ENCODE measurements at places on chromosomes 3 and 15.

- no peak for DNase-seq
Observed at GRCh38 chr3:195282961-195283360, 12.0 kb upstream of the XXYLT1 start.

- DNase-seq = peak; percentile 80
Observed at GRCh38 chr3:77475507-77475906, 435.6 kb downstream of the ROBO2 start.

DNA sequence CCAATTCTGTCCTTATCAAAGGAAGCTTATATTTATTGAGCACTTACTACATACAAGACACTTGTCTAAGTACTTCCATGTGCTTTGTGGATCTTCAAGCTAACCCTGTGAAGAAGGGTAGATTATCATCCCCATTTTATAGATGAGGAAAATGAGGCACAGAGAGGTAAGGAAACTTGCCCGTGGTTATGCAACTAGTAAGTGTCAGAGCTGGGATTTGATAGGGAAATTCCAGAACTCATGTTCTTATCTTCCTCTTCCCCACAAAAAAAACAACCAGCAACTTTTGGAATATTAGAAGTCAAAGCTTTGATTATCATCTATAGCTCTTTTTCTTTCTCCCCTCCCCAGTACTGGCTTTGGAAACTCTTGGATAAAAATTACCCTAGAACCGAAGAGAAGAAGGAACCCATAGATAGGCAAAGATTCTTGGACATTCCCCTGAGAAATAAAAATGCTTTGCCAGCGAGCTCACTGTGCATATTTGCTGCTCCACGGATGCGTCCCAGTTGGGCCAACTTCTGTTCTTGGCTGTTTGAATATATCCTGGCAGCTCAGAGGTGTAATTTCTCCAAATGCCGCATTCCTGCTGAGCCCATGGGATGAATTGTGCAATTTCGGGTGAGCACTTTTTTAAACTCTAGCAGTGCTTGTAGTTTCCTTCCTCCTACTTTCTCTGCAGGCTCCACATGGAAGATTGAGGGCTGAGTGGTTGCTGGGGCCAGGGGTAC, 591.5 kb upstream of the CFAP20DC start:
- DNase-seq = no peak

DNA sequence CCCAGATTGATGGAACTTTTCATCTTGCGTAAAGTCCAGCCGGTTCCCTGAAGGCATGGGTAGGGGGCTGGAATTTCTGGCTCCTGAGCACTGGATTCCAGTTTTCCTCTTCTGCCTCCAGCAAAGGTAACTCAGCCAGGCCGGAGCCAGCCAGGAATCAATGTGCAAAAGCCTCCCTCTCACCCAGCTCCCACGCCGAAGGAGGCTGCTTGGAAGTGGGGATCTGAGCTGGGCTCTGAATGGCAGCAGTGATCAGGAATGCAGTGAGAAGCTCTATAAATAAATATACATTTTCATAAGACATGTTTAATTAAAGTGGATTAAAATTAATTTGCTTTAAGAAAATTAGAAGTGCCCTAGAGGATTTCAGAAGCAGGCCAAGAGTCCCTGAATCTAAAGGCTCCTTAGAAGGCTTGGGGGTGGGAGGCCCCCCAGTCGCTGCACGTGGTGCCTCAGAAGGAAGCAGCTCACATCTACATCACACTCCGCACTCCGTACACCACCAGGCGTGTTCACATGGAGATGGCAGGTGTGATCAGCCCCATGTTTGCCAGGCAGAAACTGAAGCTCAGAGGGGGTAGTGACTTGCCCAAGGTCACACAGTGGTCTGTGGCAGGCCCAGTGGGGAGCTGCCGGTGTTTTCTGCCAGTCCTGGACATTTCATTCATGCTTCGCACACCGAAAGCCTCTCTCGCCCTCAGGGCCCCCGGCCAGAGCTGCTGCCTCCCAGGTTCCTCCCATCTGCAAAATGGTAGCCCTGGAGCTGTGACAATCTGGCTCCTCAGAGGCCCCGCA, 148.6 kb upstream of the LINGO1 start:
- DNase-seq = no peak

GRCh38 chr3:158896729-158897128, 94.9 kb downstream of the MFSD1 start:
- DNase-seq = no peak

DNA sequence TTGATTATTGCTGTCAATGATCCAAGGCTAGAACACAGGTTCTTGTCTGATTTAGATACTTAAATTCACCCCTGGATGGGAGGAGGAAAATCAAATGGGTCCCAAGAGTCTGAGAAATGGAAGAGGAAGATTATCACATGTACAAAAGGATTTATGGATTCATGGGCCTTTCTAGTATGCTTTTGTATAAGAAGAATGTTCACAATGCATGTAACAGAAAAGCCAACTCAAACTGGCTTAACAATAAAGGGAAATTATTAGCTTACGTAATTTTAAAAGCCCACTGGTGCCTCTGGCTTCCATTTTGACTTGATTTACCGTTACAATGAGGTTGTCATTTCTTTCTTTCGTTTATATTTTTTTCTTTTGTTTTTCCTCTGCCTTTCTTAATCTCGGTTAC, 782.5 kb upstream of the GRM7 start:
- DNase-seq = no peak

DNA sequence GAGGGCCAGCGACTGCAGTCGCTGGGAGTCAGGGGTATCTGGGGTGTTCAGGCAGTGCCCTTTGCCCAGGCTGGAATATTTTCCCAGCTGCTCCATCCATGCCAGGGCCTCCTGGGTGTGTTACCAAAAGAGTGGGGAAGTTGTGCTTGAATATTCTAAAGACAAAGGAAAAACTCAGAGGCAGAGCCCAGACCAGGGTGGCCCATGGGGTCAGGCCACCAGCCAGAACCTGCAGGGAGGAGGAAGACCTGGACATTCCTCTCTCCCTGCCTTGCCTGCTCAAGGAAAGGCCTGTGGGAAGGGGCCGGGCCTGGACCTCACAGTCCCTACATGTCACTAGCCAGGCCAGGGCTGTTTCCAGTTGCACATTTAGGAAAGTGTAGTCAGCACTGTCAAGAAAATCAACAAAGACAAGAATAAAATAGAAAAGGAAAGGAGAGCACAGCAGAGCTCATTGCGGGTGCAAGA, 16.0 kb upstream of the KLF15 start:
- DNase-seq = no peak

- no peak for DNase-seq
Observed at GRCh38 chr3:195512798-195513345, 30.3 kb downstream of the PPP1R2 start.

- DNase-seq = peak; percentile 17
Observed at GRCh38 chr3:177338697-177339219, 141.5 kb upstream of the TBL1XR1 start.

- DNase-seq = no peak
Observed at GRCh38 chr3:183220828-183221227, 32.2 kb upstream of the B3GNT5 start.
